ENCODE measurements at places on chromosomes 16 and 17.
A peak's percentile ranks its signal among the peaks of the same experiment; 100 is the strongest.

DNA sequence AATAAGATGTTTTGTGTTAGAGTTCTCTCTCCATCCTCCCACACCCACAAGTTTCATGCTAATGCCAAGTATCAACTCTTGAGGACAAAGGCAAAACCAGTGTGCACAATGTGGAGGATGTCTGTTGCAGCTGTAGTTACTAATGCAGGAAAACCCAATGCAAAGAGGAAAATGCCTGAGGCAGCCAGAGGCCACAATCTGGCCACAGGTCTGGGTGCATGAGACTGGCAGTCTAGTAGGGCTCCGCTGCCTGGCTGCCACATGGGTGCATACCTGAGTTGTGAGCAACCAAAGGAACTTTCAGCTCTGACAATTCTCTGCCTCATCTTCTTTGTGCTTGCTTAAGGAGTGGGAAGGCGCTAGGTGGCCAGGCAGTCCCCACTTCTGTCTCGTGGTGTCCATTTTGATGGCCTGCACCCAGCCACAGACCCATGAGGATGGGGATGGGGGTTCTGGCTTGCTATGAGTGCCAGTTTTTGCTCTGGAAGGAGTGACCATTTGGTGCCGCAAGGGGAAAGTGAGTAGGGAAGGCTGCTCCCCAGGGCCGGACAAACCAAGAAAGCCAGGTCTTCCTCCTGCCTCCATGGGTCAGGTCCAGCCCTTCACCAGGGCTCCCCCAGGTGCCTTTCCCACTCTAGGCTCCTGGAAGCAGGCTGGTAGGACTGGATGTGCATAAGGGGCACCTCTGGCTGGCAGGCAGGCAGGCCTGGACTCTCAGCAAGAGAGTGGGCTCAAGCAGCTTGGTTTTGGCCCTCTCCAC is 4.2 kb upstream of the GFOD2 start:
- DNase-seq: no peak

DNA sequence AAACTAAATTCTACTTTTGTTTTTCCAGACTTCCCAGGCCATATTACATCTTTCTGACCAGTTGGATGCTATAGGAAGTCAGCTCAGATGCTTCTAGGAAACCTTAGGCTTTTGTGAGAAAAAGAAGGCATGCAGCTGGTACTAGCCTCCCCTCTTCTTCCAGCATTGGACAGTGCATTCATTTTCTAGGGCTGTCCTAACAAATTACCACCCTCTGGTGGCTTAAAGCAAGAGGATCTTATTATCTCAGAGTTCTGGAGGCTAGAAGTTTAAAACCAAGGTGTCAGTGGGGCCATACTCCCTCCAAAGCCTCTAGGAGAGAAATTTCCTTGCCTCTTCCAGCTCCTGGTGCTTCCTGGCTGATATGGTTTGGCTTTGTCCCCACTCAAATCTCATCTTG is 467.8 kb downstream of the SLC39A11 start:
- DNase-seq: no peak

- DNase-seq: no peak
These were observed 3.2 kb downstream of the AXIN2 start for GRCh38 chr17:65558311-65558682.

GRCh38 chr17:32307658-32308057 is 34.3 kb downstream of the C17orf75 start:
- no peak for DNase-seq

DNA sequence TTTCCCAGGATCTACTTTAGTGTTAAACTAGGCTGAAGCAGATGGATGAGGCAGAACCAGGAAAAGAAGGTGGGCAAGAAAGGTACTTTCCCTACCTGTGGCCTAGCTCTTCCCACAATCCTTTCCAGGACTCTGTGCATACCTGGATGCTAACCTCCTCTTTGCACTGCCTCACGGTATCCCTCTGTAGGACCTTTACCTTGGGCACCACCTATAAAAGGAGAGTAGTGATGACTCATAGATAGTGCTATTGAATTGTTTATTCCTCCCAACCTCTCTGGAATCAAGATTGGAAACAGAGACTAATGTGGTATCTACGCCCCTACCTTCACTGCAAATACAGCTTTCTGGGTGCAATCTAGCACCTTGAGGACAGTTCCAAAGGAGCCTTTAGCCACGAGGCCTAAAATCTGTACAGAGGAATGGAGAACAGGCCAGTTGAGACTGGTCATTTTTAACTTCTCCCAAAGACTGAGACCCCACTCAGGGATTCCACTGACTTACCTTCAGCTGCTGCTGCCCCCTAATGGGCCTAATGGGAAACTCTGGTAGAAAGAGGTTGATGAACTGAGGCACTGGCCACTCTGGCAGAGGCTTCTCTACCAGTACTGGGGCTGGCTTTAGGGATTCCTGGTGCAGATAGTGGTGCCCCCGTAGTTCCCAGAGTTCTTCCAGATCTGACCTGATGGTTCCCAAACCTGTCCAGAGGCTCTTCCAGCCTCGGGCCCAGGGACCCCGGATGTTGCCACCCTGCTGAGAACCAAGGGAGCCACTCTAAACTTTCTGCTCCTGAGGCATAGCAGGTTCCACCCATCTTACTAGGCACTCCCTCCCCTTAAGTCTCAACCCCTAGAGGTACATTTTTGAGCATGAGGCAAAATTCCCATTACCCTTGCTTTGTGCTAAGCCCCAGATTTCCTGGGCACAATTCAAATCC is 781 bp downstream of the RSKR start:
- peak; percentile 25 for DNase-seq

DNA sequence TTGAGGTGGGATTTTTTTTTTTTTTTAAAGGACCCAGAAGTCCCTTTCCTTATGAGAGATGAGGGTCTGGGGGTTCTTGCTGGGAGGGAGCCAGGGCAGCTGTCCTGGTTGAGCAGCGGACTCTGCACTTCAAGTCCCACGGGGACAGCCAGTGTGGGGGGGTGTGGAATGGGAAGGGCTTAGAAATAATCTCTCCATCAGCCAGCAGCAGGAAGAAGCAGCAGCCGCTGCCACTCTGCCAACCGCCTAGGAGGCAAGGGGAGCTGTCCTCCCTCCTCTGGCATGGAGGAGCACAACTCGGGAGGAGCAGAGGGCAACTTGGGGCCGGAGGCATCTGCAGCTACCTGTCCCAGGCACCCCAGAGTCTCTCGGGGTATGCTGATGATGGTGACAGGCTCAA is at the start of gene KCNG4:
KCNG4 (minus strand) TSS at position 104 of the 400 bp plus-strand sequence. CDS start 2,527 bp downstream, outside the sequence.
- DNase-seq: no peak

DNA sequence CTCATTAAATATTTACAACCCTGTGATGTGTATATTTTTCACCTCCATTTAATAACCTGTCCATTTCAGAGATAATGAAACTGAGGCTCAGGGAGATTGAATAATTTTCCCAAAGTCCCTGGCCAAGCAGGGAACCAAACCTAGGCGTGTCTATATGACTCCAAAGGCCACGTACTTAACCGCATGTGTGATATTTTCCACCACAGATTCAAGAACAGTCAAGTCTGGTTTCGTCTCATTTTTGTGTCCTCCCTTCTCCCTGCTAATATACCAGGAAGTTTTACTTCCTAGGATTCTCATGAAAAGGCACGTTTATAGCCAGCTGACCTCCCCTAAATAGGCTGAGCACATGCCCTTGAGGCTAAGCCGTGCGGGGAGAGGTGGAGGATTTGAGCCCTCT is 15.3 kb downstream of the WFIKKN2 start:
- DNase-seq: no peak

GRCh38 chr16:72891291-72892227 is 156.4 kb downstream of the ZFHX3 start:
- no peak for DNase-seq

- DNase-seq: no peak
These were observed 4.4 kb upstream of the ZNF469 start for GRCh38 chr16:88378401-88378800.

GRCh38 chr17:83174362-83175118 is 95.1 kb downstream of the METRNL start:
- no peak for DNase-seq

DNA sequence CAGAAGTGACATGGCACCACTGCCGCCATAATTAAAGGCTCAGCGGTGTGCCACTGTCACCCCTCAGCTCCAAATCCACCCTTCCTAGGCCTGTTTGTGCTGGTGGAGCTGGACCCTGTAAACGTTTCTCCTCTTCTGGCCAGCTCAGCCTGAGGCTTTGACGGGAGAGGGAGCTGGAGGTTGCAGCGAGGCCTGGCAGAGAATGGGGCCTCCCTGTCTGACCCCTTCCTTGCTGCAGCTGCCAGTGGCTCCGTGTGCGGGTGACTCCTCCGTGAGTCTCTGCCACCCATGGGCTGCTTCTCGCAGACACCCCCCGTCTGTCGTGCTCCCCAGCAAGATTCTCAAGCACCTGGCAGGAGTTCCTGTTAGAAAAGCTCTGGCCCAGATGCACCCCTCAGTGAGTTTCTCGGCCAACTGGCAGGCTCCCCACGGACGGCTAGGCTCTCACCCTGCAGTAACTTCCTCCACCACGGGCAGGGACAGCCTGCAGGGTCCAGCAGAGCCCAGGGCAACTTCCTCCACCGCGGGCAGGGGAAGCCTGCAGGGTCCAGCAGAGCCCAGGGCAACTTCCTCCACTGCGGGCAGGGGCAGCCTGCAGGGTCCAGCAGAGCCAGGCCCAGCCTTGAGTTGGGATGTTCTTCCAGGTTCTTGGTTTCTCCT is 4.7 kb upstream of the CHMP6 start:
- DNase-seq: no peak

GRCh38 chr16:15873301-15873700 is 15.1 kb downstream of the CEP20 start:
- no peak for DNase-seq

- no peak for DNase-seq
These were observed 39.4 kb upstream of the CDH3 start for GRCh38 chr16:68605746-68606145.

DNA sequence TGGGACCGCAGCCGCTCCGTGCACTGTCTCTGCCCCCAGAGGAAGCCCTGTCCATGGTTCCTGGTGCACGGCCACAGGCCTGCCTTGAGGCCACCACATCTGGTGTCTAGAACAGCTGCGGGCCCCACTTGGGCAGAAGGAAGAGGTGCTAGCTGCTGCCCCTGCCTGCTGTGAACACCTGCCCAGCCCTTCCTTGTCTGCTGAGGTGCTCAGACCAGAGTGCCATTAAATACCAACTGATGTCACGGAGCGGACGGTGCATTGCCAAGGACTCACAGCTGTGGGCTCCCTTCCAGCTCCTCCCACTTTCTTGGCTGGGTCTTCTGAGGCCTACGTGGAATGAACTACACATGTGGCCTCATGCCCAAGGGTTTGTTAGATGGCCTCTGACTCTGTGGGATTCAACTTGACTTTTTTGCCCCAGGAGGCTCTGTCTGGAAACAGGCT is 146.1 kb downstream of the RAB11FIP4 start:
- no peak for DNase-seq

DNA sequence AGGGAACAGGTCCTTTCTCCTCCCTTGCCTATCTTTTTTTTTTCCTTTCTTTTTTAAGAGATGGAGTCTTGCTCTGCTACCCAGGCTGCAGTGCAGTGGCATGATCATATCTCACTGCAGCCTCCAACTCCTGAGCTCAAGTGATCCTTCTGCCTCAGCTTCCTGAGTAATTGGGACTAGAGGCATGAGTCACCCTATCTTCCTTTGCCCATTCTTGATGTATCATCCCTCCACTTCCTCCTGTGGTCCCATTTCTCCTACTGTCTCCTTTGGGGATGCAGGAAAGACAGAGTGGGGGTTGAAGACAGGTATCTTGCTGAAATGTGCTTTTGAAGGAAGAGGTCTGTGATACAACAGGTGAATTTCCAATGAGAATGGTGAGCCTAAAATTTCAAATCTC is 5.5 kb downstream of the MYO19 start:
- no peak for DNase-seq

DNA sequence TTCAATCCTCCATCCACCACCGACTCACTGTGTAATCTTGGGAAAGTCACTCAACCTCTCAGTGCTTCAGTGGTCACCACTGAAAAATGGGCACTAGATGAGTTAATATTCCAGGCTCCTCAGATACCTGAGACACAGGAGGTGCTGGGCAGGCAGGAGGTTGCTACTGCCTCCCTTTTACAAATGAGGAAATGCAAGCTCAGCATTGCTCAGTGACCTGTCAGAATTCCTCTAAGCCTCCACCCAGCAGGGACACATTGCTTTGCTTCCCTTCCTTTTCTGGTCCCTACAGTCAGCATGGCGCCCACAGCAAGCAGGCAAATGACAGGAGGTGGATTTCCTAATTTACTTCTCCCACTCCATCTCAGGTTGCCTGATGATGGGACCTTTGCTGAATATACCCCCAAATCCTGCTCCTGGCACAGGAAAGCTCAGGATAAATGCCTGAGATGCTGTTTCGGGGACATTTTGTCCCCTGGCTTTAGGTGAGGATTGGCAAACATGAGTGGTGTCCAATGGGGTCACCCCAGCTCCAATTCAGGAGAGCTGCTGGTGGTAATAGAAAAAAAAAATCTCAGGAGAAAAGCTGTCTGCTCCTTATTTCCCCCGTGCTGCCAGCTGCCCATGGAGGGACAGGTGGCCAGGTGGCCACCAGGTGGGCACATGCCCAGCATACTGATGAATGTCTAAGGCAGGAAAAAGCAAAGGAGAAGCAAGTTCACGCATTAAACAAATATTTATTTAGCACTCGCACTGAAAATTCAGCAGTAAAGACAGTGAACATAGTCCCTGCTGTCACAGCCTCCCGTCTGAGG is 5.0 kb upstream of the KRT13 start:
- no peak for DNase-seq

GRCh38 chr17:27105636-27106035 is 188.3 kb upstream of the WSB1 start:
- no peak for DNase-seq

DNA sequence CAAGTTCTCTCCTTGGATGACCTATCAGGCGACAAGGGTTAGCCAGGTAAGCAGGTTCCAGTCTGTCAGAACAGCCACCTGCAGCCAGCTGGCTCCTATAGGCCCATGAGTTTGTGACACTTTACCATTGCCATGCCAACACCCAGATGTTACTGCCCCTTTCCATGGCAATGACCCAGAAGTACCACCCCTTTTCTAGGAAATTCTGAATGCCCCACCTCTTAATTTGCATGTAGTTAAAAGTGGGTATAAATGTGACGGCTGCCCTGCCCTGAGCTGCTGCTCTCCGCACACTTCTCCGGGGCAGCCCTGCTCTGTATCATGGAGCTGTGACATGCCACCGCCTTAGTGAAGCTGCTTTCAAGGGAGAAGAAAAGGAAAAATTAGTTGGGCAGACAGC is 10.0 kb upstream of the SECTM1 start:
- DNase-seq: no peak

- DNase-seq: no peak
These were observed 1.0 kb downstream of the RHBDF2 start for GRCh38 chr17:76500074-76500746.

DNA sequence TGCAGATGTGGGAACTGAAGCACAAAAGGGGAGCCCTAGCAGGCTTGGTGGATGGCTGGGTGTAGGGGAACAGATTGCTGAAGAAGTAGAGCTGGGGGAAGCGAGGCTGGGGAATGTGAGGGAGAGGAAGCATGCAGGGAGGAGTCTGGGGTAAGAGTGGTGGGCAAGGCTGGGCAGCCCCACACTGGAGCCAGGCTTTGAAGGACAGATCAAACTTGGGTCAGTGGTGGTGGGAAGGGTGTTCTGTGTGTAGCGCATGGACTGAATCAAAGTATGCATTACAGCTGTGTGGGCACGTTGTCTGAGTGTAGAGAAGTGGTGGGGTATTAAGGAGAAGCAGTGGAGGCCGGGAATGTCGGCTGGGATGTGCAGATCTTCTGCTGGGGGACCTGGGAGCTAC is 116.0 kb downstream of the CYLD start:
- DNase-seq: no peak
